ENCODE measurements at places on chromosomes 2 and 18.

DNA sequence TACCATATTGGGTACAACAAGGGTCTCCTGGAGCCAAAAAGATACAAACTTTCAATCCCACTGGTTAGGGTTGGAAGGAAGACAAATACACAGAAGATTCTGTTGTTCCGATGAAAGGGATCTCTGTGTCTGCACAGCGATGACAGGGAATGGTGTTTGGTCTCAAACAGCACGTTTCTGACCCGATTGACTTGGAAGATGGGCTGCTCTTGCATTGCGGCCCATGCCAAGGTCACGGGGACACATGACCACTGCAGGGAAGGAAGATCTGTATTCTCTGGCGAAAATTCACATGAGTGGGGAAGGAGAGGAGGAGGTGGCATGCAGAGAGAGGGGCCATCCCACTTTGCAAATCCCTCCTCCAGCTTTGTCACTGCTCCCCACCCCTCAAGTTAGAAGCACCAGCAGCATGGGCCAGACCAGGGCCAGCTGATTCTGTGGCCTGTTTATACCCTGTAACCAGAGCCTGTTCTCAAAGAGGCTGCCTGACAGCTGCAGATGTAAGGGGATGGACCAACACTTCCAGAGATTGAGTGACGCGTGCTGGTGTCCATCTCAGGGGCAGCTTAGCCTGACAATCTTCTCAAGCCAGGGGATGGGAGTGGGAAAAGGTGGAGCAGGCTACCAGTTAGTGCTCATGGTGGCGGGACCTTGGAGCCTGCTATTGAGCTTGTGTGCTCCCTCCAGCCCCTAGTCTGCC lies 57.2 kb downstream of the TNP1 start:
- no peak for DNase-seq

- no peak for DNase-seq
Observed at GRCh38 chr2:138228101-138228500, 263.8 kb downstream of the HNMT start.

DNA sequence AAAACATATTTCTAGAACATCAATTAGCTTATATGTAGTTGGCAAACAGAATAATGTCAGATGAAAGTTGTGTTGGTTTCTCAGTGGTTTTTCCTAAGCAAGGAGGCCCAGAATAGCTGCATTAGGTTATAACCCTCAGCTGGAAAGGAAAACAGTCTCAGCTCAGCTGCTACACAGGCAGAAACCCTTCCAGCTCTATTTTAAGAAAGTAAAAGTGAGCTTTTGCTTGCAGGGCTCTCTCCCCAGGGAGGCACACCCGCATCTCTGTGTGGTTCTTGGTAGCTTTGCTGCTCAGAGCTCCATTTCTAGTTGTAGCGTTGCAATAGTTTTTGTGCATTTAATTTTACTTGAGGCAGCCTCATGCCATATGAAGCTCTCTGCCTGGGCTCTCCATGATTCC lies 54.6 kb downstream of the PIKFYVE start:
- no peak for DNase-seq

- no peak for DNase-seq
Observed at GRCh38 chr2:196453613-196454047, 185.9 kb upstream of the CCDC150 start.

- DNase-seq: no peak
Observed at GRCh38 chr2:23390152-23390551, 5.2 kb downstream of the KLHL29 start.

GRCh38 chr18:57916684-57917083 lies 113.6 kb upstream of the ATP8B1 start:
- DNase-seq: no peak

DNA sequence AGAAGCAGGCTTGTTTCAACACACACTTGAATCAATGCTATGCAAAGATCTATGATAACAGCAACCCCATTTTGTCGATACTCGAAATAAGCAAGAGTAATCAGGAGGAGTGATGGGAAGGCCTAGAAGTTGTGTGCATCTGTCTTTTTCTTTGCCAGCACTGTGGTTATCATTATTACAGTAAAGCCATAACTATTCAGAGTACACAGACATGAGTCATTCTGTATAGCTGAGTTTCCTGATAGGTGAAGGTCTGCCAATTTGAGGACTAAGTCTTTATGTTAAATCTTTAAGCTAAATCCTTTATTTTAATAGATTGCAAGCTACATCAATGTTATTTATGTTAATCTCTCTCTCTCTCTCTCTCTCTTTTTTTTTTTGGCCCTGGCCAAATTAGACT lies 1344.4 kb upstream of the CELF4 start:
- DNase-seq: no peak

- DNase-seq: no peak
Observed at GRCh38 chr2:220966636-220967035, 605.5 kb downstream of the EPHA4 start.

GRCh38 chr2:239456940-239457339 lies 56.1 kb upstream of the HDAC4 start:
- DNase-seq: no peak

DNA sequence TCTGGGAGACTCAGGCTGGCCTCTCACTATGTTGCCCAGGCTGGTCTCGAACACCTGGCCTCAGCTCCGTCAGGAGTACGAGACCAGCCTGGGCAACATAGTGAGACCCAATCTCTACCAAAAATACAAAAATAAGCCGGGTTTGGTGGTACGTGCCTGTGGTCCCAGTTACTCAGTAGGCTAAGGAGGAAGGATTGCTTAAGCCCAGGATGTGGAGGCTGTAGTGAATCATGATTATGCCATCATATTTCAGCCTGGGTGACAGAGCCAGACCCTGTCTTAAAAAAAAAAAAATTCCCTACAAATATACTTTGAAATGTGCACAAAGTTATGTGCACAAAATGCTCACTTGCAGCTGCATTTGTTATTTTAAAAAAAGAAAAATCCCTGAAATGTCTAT lies 26.3 kb upstream of the AGAP1 start:
- no peak for DNase-seq

- no peak for DNase-seq
Observed at GRCh38 chr2:101546376-101547058, 71.6 kb upstream of the RFX8 start.

DNA sequence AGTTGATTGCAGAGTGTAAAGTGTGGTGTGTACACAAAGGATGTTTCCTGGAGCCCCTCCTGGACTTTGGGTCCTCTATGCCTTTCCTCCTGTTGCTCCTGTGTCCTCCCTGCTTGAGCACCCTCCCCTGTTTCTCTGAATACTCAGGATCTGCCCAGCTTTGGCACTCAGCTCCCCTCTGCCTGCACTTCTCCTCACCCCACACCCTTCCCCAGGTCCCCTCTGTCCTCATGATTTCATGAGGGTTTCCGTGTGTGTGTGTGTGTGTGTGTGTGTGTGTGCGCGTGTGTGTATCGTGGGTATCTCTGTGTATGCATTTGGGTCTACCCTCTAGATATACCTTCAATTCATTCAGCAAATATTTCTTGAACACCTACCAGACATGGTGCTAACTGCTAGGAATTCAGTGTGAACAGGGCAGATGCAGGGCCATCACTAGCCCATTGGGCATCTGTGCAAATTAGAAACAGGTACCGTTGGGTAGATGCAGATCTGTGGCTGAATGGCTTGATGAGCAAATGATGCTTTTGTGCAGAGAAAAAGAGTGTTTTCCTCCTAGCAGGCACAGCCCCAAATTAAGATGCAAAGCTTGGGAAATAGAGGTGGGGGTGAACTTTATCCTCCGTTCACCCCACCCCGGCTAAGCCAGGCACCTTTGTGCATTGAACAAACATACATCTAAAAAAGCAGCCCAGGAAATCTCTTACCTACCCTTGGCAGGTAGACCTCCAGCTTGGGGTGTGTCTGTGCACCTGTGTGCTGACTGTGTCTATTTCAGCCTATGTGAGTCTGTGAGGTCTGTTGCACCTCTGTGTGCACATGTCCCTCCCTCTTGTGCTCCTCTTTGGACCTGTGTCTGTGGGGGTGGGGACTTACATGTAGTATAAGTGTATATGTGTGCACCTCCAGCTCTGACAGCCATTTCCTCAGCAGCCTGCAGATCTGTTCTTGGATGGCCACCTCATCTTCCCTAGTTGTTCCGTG lies 60.0 kb upstream of the EPAS1 start:
- DNase-seq: no peak

DNA sequence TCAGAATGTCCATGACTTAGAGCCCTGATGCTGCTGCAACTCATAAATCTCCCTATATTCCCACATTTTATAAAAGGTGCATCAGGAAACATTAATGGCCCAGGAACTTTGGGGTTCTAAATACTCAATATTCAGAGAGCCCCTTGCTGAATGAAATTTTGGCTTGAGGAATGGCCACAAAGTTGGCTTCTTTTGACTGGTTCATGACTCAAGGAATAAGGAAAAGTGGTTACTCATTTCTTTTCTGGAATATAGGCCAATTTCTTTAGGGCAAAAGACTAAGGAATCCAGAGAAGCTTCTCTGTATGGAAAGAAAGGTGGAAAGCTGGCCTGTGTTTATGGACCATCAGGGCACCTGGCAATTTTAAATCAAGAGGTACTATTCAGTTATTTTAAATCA lies 308.9 kb upstream of the NT5C1B start:
- DNase-seq: no peak

- no peak for DNase-seq
Observed at GRCh38 chr2:43572244-43572643, 23.6 kb downstream of the THADA start.

DNA sequence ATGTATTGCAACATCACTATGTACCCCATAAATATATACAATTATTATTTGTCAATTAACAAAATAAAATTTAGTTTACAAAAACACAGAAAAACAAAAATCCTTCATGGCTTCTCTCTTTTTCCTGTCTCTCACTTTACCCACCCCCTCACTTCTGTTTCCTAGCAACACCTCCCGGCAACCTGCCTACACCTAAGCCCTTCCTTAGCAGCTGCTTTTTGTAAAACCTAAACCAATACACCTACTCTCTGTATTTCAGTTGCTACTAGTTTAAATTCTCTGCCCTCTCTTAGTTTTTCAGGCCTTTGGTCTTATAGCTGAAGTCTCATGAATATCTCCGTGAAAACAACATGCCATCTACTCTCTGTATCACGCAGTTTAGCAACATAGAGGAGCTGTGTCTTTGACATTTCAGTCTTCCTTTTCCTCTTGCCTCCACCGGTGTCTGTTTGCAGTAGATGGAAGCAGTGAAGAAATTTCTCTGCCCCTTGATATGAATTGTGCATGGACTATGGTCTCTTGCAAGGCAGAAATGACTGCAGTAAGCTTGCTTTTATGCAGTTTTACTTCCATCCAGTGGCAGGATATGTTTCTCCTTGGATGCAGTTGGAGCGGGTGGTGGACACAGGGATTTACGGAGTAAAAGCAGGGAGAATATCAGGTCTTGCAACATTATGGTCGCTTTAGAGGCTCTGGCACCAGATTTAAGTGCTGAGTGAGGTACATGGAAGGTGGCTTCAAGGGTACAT lies 42.0 kb upstream of the ZDBF2 start:
- DNase-seq: no peak

GRCh38 chr2:85754313-85755095 lies 713 bp downstream of the ATOH8 start:
- DNase-seq: no peak

DNA sequence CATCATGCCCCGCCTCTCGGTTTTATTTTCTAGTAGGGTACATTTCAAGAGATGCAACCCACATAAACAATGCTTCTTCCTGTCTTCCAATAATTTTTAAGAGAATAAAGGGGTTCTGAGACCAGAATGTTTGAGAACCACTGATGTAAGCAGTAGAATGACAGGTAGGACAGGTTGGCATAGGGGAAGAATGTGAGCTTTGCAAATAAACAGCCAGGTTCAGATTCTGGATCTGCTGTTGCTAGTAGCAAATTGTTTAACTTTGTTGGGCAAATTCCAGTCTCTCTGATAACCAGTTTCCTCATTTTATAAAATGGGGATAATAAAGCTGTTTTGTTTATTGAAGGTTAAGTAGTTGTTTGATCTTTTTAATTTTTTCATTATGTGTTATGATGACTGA lies 32.8 kb downstream of the SOCS6 start:
- DNase-seq: no peak

Data from activated T-helper 1 cell treated with Interleukin-2 at 50 U/mL for 16 hours (primary cell).